ENCODE measurements at places on chromosomes 13 and 19.

DNA sequence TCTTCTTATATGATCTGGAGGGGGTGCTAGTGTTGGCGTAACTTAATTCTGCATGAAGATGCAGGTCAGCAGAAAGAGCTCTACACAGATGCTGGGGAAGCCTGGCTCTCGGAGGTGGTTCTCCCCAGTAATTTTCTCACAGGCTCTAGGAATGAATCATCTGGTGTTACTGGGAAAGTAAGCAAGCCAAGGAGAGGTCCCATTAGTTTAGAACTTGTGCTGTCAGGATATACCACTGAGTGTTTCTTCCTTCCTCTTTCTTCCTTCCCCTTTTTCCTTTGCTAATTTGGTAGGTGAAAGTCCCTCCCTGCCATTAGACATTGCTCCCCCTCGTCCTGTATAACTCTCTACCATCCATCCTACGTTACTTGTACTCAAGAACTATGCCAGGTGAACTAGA lies 68.3 kb downstream of the ATP8A2 start:
- no peak for DNase-seq

- no peak for DNase-seq
These were observed 4.3 kb upstream of the RAP2A start for GRCh38 chr13:97429681-97430081.

- no peak for DNase-seq
These were observed 3.1 kb downstream of the BCAT2 start for GRCh38 chr19:48807590-48808308.

DNA sequence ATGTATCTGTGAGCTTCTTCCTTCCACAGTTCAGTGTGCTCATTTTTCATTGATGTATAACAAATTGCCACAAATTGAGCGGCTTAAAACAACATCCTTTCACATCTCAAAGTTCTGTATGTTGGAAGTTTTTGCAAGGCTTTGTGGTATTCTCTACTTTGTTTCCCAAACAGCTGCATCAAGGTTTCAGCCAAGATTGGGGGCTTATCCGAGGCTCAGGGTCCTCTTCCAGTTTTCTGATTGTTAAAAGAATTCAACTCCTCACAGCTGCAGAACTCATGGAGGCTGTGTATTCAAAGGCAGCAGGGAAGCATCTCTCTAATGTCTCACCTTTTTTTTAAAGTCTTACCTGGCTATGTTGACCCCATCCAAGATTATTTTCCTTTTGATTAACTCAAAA lies 1369.8 kb downstream of the PCDH9 start:
- DNase-seq: no peak
